ENCODE measurements at places on chromosomes 7 and 10.

DNA sequence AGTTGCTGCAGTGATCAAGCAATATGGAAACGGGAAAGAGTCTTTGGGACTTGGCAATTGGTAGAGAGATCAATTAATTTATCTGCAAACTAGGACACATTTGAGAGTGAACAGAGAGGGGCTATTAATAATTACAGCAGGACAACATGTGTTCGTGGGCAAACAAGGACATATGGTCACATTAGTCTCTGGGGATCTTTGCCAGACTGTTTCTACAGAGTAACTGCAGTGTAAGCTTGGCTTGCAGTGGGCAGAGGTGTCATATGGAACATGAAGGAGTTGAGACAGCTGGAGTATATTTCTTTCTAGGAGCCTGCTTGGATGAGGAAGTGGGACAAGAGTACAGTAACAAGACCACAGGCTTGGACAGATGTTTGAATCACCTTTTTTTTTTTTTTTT lies 232.1 kb upstream of the LYZL1 start:
- DNase-seq: no peak

DNA sequence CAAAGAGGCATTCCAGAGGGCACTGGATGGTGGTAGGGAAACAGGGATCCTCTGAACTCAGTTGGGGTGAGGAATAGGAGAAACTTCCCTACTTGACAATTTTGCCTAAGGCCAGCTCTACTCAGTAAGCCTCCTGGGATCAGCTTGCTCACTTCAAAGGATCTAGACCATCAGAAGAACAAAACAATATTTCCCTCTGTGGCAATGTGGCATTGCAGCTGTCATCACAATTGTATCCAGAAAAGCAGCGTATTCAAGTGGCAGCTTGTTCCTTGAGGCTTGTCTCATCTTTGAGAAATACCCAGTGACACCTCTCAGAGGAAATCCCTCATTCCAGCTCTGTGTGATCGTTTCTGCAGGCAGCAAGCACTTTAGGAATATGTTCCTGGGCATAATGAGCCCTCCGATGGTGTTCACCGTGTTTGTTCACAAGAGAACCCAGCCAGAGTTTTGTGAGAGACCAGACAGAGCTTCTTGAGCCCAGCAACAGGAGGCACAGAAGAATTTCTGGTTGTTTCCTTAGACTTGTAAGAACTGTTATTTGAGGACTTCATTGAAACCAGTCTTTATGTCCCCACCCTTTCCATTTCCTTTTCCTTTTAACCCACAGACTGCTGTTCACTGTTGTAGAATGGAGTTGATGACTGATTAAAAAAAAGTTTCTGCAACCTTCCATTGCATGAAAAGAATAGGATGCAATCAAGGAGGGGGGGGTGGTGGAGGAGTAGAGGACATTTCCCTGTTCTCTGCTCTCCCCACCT lies 747.3 kb downstream of the LRMDA start:
- no peak for DNase-seq

DNA sequence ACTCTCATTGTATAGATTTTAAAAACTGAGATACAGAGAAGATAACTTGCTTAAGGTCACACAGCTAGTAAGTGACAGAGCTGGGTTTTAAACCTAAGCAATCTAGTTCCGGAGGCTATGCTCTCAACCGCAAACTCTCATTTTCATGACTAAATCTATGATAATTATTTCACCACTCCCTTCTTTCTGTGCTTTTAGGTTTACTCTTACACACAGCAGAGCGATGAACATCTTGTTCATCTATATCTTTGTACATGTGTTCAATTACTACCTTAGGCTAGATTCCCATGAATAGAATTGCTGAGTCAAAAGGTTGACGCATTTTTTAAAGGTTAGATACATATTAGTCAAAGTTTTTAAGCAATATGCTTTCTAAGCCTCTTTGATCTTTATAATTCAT lies 154.8 kb downstream of the CHN2 start:
- no peak for DNase-seq

- DNase-seq: no peak
Measured at GRCh38 chr10:103671126-103671895, 177.8 kb downstream of the NEURL1 start.

GRCh38 chr7:106819546-106819945 lies 45.5 kb upstream of the PIK3CG start:
- DNase-seq: no peak

- no peak for DNase-seq
Measured at GRCh38 chr7:157769086-157769485, 432.3 kb downstream of the DNAJB6 start.

DNA sequence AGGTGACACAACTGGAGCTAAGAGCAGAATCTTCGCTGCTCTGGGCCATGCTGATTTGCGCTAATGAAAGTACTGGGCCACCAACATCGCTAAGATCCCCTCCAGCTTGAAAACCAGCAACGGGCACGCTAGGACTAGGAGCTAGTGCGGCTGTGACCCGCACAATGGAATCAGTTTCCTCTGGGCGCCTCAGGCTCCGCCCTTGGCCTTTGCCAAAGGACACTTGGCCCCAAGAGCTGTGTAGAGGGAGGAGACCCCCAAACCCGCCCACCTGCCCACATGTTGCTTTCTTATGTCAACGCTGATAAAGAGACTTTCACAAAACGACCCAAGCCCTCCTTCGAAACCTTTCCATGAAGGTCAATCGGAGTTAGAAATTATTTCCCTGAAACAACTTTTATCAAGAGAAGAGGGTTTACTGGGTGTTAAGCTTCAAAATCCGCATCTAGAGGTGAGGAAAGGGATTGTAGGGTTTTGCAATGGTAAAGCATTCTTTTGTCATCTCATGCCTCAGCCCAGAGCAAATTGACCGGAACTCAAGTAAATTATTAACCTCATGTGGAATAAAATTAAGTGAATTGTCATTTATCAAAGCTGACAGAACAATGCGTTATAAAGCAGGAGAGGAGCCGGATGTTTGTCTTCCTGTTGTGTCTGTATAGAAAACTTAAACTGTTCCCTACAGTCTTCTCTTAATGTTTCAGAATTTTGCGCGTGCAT lies 9.4 kb downstream of the ABCB5 start:
- DNase-seq: no peak

DNA sequence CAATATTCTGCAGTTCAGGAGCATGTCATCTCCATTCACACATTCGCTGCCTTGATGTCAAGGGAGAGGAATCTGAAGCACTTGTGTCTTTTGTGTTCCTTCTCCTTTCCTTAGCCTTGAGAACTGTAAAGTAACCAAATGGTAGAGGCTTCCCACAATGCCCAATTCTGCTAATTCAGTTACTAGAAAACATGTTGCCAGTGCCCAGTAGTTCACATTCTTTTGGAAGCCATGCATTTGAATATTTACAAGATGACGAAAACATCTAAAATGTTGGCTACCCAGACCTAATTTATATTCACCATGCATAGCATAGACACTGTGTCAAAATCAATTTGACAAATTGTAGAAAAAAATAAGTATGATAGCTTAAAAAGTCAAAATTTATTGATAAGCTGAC lies 852.7 kb upstream of the PHF14 start:
- DNase-seq: no peak

DNA sequence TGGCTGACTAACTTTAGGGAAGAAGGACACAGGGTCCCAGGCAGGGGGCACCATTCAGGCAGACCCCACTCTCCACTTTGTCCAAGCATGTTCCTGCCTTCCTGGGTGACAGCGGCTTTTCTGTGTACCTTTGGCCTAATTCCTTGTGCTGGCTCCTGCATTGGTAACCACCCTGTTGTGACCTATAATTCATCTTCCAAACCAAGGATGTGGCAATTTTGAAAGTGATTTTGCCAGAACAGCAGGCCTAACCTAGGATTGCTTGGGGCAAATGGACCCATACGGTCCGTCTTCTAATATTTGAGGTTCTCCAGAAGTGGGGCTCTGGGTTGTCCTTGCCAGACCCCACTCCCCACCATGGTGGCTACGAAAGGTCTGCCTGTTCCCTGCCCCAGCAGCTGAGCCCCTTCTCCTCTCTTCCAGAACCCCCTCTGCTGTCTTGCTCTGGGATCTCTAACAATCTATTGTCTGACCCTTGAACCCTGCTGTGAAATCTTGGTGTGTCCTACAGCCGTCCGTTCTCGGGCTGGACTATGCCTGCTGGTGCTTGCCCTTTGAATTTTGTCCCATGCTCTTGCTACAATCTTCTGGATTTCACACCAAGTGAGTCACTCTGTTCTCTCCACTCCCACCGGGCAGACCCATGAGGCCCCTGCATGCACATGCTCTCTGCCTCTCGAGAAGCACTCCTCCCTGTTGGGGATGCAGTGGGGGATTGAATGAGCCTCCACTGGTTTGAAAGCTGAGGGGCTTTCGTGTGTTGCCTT lies 316.0 kb downstream of the CXCL12 start:
- no peak for DNase-seq

DNA sequence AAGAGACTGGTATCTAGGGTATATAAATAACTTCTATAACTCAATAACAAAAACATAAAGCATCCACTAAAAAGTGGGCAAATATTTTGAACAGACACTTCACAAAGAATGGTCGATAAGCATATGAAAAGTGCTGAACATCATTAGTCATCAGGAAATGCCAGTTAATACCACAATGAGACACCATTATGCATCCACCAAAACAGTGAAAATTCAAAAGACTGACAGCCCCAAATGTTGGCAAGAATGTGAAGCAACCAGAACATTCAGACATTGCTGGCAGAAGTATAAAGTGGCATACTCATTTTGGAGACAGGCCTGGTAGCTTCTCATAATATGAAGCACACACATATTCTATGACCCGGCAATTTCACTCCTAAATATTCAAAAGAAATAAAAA lies 26.5 kb upstream of the GSAP start:
- no peak for DNase-seq

- DNase-seq: no peak
Measured at GRCh38 chr7:154415709-154416399, 363.7 kb downstream of the DPP6 start.

- DNase-seq: no peak
Measured at GRCh38 chr7:2645274-2645868, 13.6 kb downstream of the TTYH3 start.

DNA sequence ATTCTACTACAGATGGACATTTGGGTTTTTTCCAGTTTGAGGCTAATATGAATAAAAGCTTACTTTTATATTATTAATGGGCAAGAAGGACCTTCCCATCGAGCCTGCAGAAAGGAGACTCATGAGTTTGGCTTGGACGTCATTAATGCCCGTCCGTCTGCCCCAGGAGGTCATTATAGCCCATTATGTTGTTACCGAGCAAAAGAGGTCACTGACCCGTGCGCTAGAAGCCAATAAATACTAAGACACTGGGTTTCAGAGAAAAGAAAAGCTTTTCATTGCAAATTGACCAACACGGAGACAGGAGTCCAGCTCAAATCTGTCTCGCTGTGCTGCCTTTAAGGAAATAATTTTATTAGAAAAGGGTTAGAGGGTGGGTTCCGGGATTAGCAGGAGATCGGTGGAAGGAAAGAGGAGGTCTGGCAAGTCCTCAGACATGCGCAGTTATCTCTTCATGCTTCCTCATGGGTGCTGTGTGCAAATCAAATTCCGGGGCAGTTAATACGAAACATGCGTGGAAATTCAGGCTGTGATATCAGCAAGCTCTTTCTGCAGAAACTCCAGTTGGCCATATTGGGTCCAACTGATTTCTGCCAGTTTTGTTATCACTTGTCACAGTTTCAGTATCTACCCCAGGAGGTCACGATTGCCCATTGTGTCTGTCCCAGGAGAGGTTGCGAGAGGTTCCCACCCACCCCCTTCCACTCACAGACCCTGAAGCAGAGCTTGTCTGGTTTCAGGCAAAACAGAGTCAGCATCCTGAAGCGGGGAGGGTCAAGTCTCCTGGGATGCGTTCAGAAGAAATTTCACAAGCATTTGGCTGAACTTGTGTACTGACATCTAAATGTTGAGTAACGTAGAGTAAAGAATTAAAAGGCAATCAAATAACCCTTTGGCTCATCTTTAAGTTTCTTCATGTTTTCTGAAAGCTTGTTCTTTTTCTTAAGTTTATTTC lies 1.1 kb upstream of the GALNTL5 start:
- no peak for DNase-seq

- DNase-seq: no peak
Measured at GRCh38 chr10:78726171-78726570, 342.6 kb upstream of the ZMIZ1 start.

DNA sequence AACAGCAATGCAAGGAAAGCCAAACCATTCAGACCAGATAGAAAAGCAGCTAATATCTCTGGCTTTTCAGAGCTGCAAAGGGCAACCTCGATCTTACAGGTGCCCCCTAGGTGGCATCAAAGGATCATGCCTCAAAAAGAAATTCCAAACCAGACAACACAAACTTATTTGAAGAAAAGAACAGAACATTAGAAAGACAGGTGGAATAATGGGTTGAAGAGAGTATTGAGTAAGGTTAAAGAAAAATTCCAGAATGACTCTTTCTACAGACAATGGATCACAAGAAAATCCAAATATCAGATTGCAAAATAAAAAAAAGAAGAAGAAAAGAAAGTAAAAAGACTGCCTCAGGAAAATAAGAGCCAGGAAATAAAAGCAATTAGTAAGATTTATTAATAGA lies 213.7 kb downstream of the ELMO1 start:
- no peak for DNase-seq

- DNase-seq: no peak
Measured at GRCh38 chr7:148286150-148286549, 304.4 kb upstream of the C7orf33 start.

GRCh38 chr10:79140085-79140793 lies 71.5 kb downstream of the ZMIZ1 start:
- DNase-seq: no peak

DNA sequence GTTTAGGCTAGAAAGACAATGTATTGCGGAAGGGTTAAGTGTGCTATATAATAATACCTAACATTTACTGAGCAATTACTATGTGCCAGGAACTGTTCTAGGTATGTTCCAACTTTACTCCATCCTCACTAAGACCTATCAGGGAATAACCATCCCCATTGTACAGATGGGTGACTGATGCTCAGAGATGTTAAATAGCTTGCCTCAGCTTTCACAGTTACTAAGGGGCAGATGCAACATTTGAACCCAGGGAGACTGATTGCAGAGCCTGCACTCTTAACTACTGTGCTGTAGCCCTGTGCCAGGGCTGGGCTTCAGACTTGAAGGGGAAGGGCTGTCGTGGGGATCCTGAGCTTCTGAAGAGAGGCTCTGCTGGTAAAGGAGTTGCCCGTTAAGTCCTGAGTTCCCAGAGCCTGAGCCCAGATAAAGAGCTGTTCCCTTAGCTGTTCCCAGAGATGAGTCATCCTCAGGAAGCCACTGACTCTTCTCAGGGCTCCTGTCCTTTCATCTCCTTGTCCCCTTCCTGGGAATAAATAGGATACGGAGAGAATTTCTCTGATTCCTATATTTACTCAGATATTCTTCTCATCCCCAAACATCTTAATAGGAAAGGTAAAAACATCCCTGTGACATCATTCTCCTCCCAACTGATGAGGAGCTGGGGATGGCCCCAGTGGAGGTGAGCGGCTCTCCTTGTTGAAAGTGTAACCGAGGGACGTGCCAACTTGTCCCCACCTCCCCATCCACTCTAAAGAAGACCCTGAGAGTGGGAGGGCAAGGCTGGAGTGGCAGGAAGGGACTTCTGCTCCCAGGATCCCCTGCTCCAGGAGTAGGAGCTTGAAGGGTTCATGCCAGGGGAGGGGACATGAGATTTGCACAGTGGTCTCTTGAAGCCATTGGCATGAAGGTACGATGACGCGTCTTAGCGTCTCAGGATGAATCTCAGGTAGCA lies 28.0 kb upstream of the HABP2 start:
- DNase-seq: no peak

GRCh38 chr7:31126976-31127375 lies 74.9 kb downstream of the ADCYAP1R1 start:
- DNase-seq: no peak

- no peak for DNase-seq
Measured at GRCh38 chr10:119807960-119808697, 64.5 kb downstream of the MCMBP start.
